ENCODE measurements at places on chromosomes 13 and 19.

GRCh38 chr13:94583926-94584325, 12.0 kb downstream of the TGDS start:
- DNase-seq, result no peak

DNA sequence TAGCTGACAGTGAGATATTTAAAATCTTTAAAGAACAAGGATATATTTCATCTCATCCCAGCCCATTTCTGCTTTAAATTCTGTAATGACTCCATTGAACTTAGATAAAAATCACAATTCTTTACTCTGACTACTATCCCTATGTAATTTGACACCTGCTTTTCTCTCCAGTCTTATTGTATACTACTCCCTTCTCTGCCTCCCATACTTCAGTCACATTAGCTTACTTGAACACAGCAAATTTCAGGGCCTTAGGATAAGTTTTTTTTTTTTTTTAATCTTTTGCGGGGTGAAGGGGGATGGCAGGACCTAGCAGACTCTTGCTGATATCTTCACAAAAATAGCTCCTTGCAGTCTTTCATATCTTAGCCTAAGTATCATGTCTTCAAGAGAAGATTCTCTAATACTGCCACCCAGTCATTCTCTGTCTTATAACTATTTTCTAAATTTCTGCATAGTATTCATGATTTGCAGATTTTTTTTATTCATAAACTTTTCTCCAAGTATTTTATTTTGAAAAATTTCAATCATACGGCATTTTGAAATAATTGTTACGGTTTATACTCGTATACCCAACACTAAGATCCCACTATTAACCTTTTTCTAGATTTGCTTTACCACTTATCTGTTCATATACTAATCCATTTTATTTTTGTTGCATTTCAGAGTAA, 151.4 kb downstream of the PCCA start:
- DNase-seq, result no peak

DNA sequence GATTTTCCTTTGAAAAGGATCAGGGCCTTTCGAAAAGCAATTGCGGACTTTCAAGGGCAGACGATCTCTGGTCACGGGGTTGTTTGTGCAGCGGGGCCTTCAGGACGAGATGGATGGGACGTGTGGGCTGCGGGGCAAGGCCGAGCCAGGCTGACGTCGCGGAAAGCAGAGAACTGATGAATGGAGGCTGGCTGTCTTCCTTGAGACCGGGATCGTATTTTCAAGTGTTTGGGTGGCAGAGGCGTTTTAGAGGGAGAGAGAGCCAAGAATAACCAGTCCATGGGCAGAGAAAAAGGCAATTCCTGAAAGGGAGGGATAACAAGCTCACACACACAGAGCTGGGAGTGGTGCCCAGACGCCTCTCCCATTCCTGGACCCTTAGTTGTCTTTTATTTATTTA, 138.9 kb upstream of the USP29 start:
- no peak for DNase-seq

DNA sequence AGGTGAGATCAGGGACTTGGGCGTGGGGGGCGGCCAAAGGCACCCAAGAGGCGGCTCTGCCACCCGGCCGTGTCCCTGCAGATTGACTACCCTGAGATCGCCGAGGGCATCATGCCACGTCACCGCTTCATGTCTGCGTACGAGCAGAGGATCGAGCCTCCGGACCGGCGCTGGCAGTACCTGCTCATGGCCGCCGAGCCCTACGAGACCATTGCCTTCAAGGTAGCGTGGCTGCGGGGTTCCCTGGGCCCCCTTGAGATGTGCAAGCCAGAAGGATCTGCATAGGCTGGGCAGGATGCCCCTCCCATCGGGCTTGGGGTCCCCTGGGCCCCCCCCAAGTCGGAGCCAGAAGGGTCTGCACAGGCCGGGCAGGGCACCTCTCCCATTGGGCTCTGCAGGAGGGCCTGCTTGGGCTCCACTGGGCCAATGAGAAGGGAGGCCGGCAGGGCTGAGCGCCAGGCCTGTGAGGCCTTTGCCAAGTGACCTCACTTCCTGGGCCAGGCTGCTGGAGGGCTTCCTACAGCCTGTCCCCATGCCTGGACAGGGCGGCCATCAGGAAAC, 2.2 kb upstream of the AMH start:
- DNase-seq, result no peak

GRCh38 chr13:24050796-24051715, 109.5 kb upstream of the SPATA13 start:
- DNase-seq, result no peak

GRCh38 chr13:111903143-111903542, 163.8 kb upstream of the SOX1 start:
- no peak for DNase-seq

DNA sequence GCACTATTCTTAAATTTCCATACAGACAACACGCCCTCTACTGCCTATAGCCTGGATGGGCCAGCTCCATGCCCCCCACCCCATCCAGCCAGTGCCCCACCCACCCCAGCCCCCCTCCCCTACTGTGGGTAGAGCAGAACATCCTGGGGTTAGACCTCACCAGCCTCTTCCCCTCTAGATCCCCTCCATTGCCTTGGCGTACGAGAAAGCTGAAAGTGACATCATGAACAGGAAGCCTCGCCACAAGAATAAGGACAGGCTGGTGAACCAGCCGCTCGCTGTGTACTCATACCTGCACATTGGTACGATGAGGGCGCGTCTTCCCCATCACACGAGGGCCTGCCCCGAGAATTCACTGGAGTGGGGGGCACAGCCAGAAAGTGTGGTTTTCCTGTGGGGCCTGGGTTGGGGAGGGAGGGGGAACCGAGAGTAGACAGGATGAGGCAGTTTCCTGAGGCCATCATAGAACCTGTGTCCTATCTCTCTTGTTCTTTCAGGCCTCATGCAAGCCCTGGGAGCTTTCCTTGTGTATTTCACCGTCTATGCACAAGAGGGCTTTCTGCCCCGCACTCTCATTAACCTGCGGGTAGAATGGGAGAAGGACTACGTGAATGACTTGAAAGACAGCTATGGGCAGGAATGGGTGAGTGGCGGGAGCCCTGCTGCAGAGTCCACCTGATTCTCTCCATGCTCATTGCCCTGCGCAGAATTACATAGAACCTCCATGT, 29.1 kb downstream of the ATP12A start:
- DNase-seq, result peak; percentile 27

DNA sequence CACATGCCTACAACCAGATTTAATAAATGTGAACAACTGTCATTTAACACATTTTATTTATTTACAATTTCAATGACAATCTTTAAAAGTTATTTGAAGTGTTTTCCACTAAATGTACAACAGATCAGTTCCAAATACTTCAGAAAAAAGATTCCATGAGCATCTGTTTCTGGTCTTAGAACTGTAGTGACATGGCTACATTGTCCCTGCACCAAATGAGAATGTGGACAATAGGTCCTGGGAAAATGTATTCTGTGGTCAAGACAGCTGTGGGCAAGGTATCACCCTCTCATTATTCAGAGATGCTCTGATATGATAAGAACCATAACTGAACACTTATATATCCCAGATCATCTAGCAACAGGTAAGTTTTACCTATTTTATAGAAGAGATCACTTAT, 43.7 kb downstream of the ELF1 start:
- DNase-seq, result no peak

- DNase-seq, result peak; percentile 51
Measured at GRCh38 chr19:32691952-32692726, 518 bp downstream of the NUDT19 start.

GRCh38 chr19:49390131-49390928, 2.3 kb downstream of the KASH5 start:
- no peak for DNase-seq

GRCh38 chr19:43315851-43316250, 37.6 kb upstream of the CD177 start:
- no peak for DNase-seq

- no peak for DNase-seq
Measured at GRCh38 chr13:49539313-49539712, 43.6 kb downstream of the PHF11 start.

GRCh38 chr13:114005206-114005724, 31.4 kb upstream of the C13orf46 start:
- DNase-seq, result no peak

GRCh38 chr13:98427331-98427995, 149.4 kb downstream of the STK24 start:
- DNase-seq, result no peak

DNA sequence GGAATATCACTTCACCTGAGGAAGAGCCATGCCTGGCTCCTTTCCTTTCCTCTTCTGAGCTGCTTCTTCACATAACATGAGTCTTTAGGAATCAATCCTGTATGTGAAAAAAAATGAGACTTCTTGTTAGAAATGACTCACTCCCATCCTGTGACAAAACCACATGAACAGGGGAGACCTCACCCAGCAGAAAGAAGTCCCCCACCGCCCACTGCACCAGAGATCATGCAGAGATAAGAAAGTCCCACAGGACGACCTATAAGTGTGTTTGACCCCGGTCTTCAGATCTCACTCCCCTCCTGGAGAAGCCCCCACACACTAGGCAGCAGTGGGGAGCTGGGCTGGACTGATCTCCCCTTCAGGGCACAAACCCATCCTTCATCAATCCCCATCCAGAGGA, 7.8 kb downstream of the ZNF600 start:
- no peak for DNase-seq

- DNase-seq, result no peak
Measured at GRCh38 chr13:34752283-34752960, 189.6 kb upstream of the NBEA start.

GRCh38 chr13:112062571-112063570, 4.1 kb upstream of the SOX1 start:
- DNase-seq, result no peak

DNA sequence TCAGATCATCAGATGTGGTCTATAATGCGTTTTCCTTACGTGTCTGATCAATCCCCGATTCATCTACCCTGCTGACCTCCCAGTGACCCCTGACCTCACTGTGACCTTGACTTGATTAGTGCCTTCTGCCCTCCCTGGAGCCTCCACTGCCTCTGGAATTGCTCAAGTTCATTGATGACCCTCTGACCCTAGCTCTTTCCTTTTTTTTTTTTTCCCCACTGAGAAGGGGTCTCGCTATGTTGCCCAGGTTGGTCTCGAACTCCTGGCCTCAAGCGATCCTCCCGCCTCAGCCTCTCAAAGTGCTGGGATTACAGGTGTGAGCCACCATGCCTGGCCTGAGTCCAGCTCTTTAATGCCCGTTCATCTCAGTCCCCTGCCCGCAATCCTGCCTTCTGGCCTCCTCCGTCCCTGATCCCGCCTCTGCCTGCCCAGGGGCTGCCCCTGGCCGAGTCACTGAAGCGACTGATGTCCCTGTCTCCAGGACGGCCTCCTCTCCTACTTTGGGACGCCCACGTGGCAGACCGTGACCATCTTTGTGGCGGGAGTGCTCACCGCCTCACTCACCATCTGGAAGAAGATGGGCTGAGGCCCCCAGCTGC, 4.0 kb upstream of the FTL start:
- no peak for DNase-seq

DNA sequence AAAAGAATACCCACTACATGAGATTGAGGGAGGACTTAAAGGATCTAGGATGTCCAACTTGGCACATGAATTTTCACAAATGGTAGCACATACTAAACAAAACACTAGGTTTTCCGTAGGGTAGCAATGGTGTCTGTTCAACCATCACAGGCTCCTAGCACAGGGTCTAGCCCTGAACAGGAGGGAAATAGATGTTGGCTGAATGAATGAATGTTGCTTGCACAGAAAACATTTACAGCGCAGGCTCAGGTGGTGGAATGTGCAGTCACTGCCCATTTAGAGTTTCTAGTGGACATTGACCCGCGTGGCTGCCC, 1.9 kb upstream of the MYCBP2 start:
- DNase-seq, result no peak
